ENCODE measurements at places on chromosomes 16 and 17. TPM values are rescaled to one million over a fixed set of nuclear protein-coding genes. Genes with fewer than 3 reads are reported as not detected.

Gene EFTUD2
- 55.3 TPM for polyA plus RNA-seq

Gene STAT5B
- polyA plus RNA-seq = 40.2 TPM

Gene CCL17
- polyA plus RNA-seq = not detected

Gene SPNS3
- 0.61 TPM for polyA plus RNA-seq

DNA sequence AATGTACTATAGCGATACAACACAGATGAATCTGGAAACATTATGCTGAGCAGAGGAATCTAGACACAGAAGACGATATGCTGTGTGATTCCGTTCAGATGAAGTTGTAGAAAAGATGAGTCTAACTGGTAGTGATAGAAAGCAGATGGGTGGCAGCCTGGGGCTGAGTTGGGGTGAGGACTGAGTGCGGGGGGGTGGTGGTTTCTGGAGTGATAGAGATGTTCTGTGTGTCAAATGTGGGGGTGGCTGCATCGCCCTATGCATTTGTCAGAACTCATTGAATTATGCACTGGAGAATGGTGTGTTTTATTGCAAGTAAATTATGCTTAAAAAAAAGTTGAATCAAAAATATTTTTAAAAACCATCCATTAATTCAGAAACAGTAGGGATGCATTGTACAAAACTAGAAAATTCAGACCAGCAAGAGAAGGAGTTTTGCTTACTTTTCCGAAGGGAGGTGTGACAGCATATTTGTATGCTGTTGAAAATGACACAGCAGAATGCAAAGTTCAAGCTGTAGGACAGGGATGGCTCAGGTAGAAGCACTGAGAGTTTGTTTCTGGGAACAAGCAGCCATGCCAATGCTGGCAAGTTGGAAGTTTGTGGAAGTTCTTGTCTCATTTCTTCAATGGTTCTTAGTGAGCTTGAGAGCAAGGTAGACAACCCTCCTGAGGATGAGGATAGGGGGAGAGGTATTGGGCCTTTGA lies 13.0 kb upstream of the DRG2 start:
- no peak for DNase-seq

- DNase-seq = peak; percentile 36
These were observed 62.4 kb downstream of the BAIAP2 start for GRCh38 chr17:81097134-81097942.

DNA sequence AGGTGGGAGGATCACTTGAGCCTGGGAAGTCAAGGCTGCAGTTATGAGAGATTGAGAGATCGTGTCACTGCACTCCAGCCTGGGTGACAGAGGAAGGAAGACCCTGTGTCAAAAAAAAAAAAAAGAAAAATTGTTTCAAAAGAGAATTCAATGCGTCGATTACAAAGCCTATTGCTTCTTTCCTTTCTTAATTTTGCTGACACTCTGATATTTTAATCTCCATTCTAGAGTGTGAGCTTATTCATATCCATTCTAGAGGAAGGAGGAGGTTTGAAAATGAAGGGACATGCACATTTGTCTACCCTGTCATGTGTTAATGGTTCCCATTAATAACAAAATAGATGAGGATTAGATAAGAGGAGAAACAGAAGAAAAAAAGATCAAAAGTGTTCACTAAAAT lies 63.1 kb downstream of the PCTP start:
- DNase-seq = no peak

DNA sequence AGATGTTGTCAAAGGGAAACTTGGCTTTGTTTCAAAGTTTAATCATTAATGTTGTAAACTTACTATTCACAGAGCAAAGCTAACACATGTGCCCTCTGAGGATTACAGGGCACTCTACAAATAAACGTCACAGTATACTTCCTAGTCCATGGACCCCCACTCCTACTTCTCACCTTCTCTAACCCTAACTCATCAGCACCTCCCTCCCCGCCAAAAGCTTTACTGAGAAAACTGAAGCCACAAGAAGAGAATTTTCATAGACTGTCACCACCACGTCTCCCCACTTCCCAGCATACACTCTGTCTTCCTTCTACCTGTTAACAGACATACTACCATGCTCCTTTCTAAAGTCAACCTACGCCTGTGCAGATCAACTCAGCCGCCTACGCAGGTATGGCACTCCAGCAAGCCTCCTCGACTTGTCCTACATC lies 29.0 kb downstream of the HELZ start:
- DNase-seq = no peak

Data from forelimb muscle (tissue), 1 donor.